HFFc6 (cell line): ENCODE measurements at places on chromosomes 6 and 20.

- no peak overlapping the region for H3K27ac ChIP-seq
- H3K27me3 ChIP-seq = peaks cover 57% of the 10 kb centered on the region
- no peaks in the 10 kb centered on the region for H3K36me3 ChIP-seq
- H3K4me1 ChIP-seq = no peaks in the 10 kb centered on the region
- no peak for DNase-seq
- H3K4me3 ChIP-seq = no peak overlapping the region
These were observed 165.4 kb downstream of the GRM4 start for GRCh38 chr6:33980176-33981175.

- no peaks in the 10 kb centered on the region for H3K36me3 ChIP-seq
- H3K27ac ChIP-seq = no peak within 1 kb of the TSS
- H3K4me3 ChIP-seq = no peak within 1 kb of the TSS
- DNase-seq = no peak
- no peaks in the 10 kb centered on the region for H3K4me1 ChIP-seq
- peaks cover 50% of the 10 kb centered on the region for H3K27me3 ChIP-seq
These were observed at the start of gene HLA-G for GRCh38 chr6:29827579-29828470. Gene HLA-G, plus strand, starts transcription at chr6:29827825. Its CDS starts 20 bp downstream, at chr6:29827845.

DNA sequence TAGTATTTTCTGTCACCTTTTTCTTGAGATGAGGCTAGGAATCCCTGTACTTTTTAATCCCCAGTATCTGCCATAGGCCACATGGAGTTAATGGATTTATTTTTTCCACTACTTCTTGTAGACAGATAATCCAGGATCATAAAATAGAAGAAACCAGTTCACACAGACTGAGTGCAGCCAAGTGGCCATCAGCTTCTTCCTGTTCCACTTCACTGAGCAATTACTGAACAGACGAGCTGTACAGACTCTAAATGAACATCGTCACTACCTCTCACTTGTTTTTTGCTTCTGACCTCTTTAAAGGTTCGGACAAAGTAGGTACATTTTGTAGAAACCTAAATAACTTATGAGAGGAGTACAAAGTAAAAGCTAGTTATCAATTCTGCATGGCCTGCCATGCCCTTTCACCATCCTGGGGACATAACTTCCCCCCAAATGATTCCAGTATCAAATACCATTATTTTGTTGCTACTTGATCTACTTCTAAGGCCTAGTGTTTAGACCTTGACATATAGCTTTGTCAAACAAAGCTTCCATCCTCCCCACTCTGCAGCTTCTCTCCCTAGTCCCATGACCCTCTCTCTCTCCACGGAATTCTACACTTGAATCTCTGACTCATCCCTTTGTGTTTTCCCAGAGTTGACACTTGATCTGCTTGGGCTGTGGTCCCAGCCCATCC lies 34.4 kb upstream of the ARHGAP18 start:
- peaks cover 48% of the 10 kb centered on the region for H3K4me1 ChIP-seq
- H3K36me3 ChIP-seq = peaks cover 4% of the 10 kb centered on the region; the same call in 1 of the 2 replicates
- peak; percentile 33 for DNase-seq
- peak overlapping the region; percentile 19 for H3K27ac ChIP-seq

- H3K4me3 ChIP-seq = peak overlapping the region; percentile 98
- H3K27ac ChIP-seq = peak overlapping the region; percentile 98
- H3K36me3 ChIP-seq = peaks cover 29% of the 10 kb centered on the region
- H3K27me3 ChIP-seq = no peaks in the 10 kb centered on the region; the same call in 1 of the 2 replicates
These were observed 165.1 kb downstream of the SASH1 start for GRCh38 chr6:148507774-148508173.

DNA sequence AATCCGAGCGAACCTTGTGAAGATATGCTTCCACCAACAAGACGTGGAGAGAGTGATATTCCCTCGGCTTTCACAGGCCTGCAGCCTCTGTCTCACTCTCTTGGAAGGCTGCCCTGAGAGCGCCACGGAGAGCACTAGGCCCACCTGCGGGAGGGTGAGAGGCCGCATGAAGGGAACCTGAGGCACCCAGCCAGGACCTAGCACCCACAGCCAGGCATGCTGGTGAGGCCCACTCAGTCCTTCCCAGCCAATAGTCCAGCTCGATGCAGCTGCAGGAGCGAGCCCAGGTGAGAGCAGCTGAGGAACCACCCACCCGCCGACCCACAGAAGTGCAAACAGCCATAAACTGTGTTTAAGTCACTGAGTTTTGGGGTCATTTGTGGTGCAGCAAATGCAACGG lies 227.2 kb downstream of the QKI start:
- no peak for DNase-seq
- H3K36me3 ChIP-seq = no peaks in the 10 kb centered on the region; the same call in 1 of the 2 replicates
- H3K4me3 ChIP-seq = no peak overlapping the region
- H3K4me1 ChIP-seq = no peaks in the 10 kb centered on the region; the same call in 1 of the 2 replicates

- DNase-seq = peak; percentile 97
- peaks cover 18% of the 10 kb centered on the region for H3K27me3 ChIP-seq
- H3K36me3 ChIP-seq = peaks cover 4% of the 10 kb centered on the region; the same call in 1 of the 2 replicates
- no peak overlapping the region for H3K4me3 ChIP-seq
- no peak overlapping the region for H3K27ac ChIP-seq
These were observed 18.1 kb downstream of the OR2B2 start for GRCh38 chr6:27893836-27894807.

DNA sequence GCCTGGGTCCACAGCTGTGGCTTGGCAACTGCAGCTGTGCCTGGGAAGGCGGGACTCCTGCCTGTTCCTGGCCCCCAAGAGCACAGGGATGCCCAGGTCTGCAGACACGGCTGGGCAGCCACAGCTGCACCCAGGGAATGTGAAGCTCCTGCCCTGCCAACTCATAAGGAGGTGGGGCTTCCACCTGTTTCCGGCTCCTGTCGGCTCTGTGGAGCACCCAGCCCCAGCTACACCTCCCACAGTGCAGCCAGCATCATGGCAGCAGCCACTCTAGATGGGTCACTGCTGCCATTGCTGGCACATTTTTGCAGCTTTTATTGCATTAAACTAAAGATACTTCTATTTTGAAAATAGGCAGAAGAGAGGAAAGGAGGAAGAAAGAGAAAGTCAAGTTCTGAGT lies 207.9 kb downstream of the SAMD5 start:
- H3K36me3 ChIP-seq = peaks cover 5% of the 10 kb centered on the region; the same call in 1 of the 2 replicates
- H3K27me3 ChIP-seq = peaks cover 4% of the 10 kb centered on the region
- H3K27ac ChIP-seq = no peak overlapping the region
- DNase-seq = no peak
- no peak overlapping the region for H3K4me3 ChIP-seq
- H3K4me1 ChIP-seq = no peaks in the 10 kb centered on the region

- no peak for DNase-seq
- peaks cover 26% of the 10 kb centered on the region for H3K4me1 ChIP-seq
- peaks cover 7% of the 10 kb centered on the region for H3K36me3 ChIP-seq
- H3K27ac ChIP-seq = no peak overlapping the region
- H3K27me3 ChIP-seq = peaks cover 13% of the 10 kb centered on the region
These were observed 170.5 kb upstream of the CST7 start for GRCh38 chr20:24778585-24779031.

DNA sequence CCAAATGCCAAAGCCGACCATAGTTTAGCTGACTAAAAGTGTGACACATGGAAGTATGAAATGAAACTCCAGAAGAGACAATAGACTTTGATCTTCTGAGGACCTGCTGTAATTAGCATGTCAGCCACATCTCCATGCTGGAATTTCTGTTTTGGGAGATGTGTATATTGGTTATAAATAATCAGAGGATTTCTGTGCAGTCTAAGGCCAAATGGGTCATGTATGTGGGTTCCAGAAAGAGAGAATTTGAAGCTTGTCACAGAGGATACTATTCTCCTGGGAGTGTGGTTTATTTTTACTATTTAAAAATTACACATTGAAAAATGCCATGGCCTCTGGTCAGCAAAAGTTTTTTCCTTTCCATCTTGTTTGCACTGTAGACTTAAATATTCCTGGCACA lies 405.5 kb upstream of the PLCB4 start:
- H3K27ac ChIP-seq = no peak overlapping the region
- peaks cover 13% of the 10 kb centered on the region for H3K4me1 ChIP-seq
- peaks cover 7% of the 10 kb centered on the region; the same call in 1 of the 2 replicates for H3K36me3 ChIP-seq
- H3K27me3 ChIP-seq = no peaks in the 10 kb centered on the region

- H3K27me3 ChIP-seq = peaks cover 2% of the 10 kb centered on the region
- H3K4me1 ChIP-seq = no peaks in the 10 kb centered on the region
- no peak overlapping the region for H3K27ac ChIP-seq
- no peak for DNase-seq
- H3K36me3 ChIP-seq = no peaks in the 10 kb centered on the region
These were observed 538.4 kb upstream of the NOX3 start for GRCh38 chr6:155994086-155994485.

GRCh38 chr6:1802491-1803395 lies 193.0 kb downstream of the FOXC1 start:
- H3K36me3 ChIP-seq = no peaks in the 10 kb centered on the region
- H3K27ac ChIP-seq = no peak overlapping the region
- DNase-seq = no peak
- H3K4me1 ChIP-seq = peaks cover 7% of the 10 kb centered on the region
- no peak overlapping the region for H3K4me3 ChIP-seq

- no peak overlapping the region for H3K27ac ChIP-seq
- no peak overlapping the region for H3K4me3 ChIP-seq
- H3K27me3 ChIP-seq = peaks cover 4% of the 10 kb centered on the region
- peaks cover 9% of the 10 kb centered on the region; the same call in 1 of the 2 replicates for H3K36me3 ChIP-seq
- no peak for DNase-seq
These were observed 7.2 kb downstream of the AGPAT4 start for GRCh38 chr6:161266513-161267230.

DNA sequence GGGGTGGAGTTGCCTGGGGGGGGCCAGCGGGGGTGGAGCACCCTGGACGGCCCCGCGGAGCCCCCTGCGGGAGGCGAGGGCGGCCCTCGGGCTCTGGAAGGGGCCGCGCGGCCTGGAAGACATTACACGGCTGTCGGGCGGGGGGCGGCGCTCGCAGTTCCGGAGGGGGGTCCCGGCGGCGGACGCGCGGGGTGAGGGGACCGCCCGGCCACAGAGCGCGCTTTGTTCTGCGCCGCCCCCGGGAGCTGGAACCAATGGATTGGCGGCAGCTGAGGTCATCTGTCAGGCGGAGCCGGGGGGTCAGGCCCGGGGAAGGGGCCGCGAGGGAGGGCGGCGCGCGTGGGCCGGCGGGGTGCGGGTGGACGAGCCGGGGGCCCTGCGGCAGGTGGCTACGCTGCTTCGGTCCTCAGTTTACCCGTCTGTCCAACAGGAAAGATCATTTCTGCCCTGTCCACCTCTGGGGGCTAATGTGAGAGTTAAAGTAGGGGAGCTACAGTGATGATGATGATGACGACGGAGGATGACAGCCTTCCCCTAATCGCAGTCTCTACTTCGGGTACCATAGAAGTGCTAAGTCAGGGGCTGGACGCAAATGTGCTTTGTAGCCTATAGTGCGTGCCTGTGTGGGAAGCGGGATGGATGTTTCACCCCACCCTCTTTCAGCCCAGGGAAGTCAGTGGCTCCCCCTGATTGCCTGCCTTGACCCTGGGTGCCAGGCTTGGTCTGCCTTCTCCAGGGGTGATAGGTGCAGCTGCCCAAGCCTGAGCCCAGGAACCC lies 10.4 kb downstream of the SRXN1 start:
- no peak overlapping the region for H3K27ac ChIP-seq
- peaks cover 17% of the 10 kb centered on the region for H3K27me3 ChIP-seq
- no peak for DNase-seq
- no peaks in the 10 kb centered on the region for H3K36me3 ChIP-seq
- H3K4me3 ChIP-seq = peak overlapping the region; percentile 30; the same call in 1 of the 2 replicates

GRCh38 chr6:132202574-132202973 lies 198.7 kb downstream of the MOXD1 start:
- H3K4me3 ChIP-seq = no peak overlapping the region
- no peak overlapping the region for H3K27ac ChIP-seq
- no peaks in the 10 kb centered on the region for H3K36me3 ChIP-seq
- peaks cover 39% of the 10 kb centered on the region for H3K4me1 ChIP-seq

GRCh38 chr6:106770081-106770480 lies 140.7 kb downstream of the QRSL1 start:
- no peak overlapping the region for H3K4me3 ChIP-seq
- H3K27ac ChIP-seq = no peak overlapping the region
- no peaks in the 10 kb centered on the region for H3K4me1 ChIP-seq
- no peak for DNase-seq
- no peaks in the 10 kb centered on the region for H3K36me3 ChIP-seq

- peak; percentile 50 for DNase-seq
- no peak overlapping the region for H3K27ac ChIP-seq
- peak overlapping the region; percentile 87 for H3K4me3 ChIP-seq
- peaks cover 60% of the 10 kb centered on the region for H3K27me3 ChIP-seq
These were observed 39.3 kb upstream of the OSTM1 start for GRCh38 chr6:108113557-108114519.

- peaks cover 13% of the 10 kb centered on the region; the same call in 1 of the 2 replicates for H3K36me3 ChIP-seq
- H3K4me1 ChIP-seq = no peaks in the 10 kb centered on the region
- H3K27me3 ChIP-seq = no peaks in the 10 kb centered on the region
- H3K4me3 ChIP-seq = no peak overlapping the region
- H3K27ac ChIP-seq = no peak overlapping the region
- no peak for DNase-seq
These were observed 63.0 kb upstream of the VSTM2L start for GRCh38 chr20:37839955-37840354.

- H3K27me3 ChIP-seq = peaks cover under 1% of the 10 kb centered on the region
- peak; percentile 92 for DNase-seq
- peaks cover 55% of the 10 kb centered on the region for H3K4me1 ChIP-seq
- H3K36me3 ChIP-seq = no peaks in the 10 kb centered on the region
- peak overlapping the region; percentile 64 for H3K4me3 ChIP-seq
These were observed 127.1 kb upstream of the MLIP start for GRCh38 chr6:53984163-53984562.

DNA sequence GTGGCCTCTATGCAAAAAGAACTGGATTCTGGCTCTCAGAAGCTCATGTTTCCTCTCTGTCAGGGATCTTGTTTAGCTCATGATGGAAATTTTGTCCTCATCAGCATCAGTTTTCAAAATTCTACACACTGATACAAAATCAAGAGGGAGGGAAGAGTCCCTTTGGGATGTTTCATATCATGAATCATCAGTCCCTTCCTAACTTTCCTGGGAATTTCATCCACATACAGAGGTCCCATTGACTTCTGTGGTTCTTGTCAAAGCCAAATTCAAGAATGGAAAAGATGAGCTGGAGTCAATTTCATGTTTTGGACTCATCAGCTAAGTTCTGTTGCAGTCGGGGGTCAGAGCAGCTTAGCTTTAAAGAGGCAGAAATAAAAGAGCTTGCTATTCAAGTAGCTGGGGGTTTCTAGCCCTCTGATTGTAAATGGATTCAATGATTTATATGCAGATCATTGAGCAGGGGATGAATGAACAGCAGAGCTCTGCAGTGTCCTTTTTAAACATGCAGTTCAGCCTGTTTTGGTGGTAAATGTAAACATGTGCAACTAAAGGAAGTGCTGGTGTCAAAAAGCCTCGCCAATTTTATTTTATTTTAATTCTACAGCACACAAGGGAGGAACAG lies 21.3 kb upstream of the TMEM14A start:
- peaks cover 70% of the 10 kb centered on the region for H3K4me1 ChIP-seq
- peaks cover 4% of the 10 kb centered on the region for H3K27me3 ChIP-seq
- no peaks in the 10 kb centered on the region for H3K36me3 ChIP-seq
- no peak overlapping the region for H3K4me3 ChIP-seq
- no peak for DNase-seq

DNA sequence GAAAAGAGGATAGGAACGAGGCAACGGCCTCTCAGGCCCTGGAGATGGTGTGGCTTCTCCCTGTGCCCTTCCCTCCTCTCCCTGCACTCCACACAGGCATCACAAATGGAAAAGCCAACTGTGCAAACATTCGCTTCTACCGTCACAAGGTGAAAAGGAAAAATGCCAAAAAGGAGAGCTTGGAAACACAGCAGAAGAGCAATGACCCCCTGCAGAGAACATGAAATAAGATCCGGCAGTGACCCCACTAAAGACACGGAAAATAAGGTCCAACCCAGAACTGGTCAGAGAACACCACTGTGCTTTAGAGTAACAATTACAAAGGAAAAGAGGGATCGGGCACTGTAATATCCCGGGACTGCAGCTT lies 63.0 kb downstream of the SLC22A23 start:
- H3K4me3 ChIP-seq = no peak overlapping the region
- no peaks in the 10 kb centered on the region for H3K4me1 ChIP-seq
- H3K36me3 ChIP-seq = no peaks in the 10 kb centered on the region
- no peak for DNase-seq

- H3K4me3 ChIP-seq = peak within 1 kb of the TSS; percentile 96
- H3K27me3 ChIP-seq = peaks cover 16% of the 10 kb centered on the region
These were observed at the start of gene C6orf62 for GRCh38 chr6:24719125-24719971. Gene C6orf62, minus strand, starts transcription at chr6:24719154. Its CDS starts 486 bp downstream, at chr6:24718668.
